ENCODE measurements at places on chromosomes 5 and 9.

GRCh38 chr9:34253460-34253837 lies 74.6 kb downstream of the UBAP1 start:
- no peak for DNase-seq

DNA sequence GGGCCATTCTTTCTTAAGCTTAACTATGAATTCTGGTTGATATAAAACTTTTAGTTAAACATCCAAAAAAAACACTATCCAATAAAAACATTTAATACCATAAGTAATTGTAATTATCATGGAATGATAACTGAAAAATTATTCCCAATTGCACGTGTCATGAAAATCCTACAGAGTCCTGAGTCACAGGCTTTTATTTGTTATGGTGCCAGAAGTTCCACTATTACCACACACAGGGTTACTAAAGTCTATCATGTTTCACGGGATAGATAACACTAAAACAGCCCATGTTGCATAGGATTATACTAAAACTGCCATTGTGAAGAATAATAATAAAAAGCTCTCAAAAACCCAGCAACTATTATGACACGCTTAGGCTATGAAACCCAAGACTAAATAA lies 1381.8 kb downstream of the EFNA5 start:
- DNase-seq: no peak

DNA sequence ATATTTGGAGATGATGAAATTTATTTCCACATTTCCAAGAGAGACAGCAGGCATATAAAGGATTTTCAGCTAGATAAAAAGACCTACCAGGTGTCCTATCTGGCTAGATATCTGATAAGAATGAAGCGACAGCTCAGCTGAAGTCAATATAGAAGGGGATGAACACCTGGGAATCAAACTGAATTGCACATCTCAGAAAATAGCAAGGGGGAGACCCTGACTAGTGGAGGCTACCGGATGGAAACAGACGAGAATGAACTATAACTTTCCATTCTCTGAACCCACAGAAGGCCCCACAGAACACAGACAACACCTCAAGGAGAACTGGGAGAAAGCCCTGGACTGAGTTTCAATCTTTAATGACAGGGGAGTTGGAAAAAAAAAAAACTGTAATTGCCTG lies 51.1 kb downstream of the CPLANE1 start:
- no peak for DNase-seq

GRCh38 chr5:55218967-55219366 lies 8.1 kb downstream of the MCIDAS start:
- peak; percentile 87 for DNase-seq

GRCh38 chr9:5278486-5278885 lies 26.0 kb downstream of the RLN2 start:
- no peak for DNase-seq

DNA sequence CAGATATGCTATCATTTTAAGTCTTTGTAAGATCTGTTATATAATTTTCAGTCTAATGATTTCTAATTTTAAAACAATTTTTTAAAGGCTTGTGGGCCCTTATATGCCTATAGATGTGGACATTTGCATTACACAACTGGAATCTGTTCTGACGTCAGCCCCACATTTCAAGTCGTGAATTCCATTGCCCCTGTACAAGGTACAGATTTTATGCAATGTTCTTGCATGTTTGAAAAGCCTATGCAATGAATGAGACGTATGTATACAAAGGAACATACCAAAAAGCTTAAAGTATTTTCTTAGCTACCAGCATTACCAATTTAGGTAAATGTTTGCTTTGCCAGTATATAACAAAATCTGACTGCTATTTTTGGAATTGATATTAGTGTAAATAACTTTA lies 77.2 kb downstream of the ITGA1 start:
- no peak for DNase-seq

- DNase-seq: peak; percentile 40
These were observed 105.6 kb downstream of the SUSD1 start for GRCh38 chr9:112069318-112070169.

GRCh38 chr5:136559651-136560050 lies 194.3 kb upstream of the TRPC7 start:
- no peak for DNase-seq

DNA sequence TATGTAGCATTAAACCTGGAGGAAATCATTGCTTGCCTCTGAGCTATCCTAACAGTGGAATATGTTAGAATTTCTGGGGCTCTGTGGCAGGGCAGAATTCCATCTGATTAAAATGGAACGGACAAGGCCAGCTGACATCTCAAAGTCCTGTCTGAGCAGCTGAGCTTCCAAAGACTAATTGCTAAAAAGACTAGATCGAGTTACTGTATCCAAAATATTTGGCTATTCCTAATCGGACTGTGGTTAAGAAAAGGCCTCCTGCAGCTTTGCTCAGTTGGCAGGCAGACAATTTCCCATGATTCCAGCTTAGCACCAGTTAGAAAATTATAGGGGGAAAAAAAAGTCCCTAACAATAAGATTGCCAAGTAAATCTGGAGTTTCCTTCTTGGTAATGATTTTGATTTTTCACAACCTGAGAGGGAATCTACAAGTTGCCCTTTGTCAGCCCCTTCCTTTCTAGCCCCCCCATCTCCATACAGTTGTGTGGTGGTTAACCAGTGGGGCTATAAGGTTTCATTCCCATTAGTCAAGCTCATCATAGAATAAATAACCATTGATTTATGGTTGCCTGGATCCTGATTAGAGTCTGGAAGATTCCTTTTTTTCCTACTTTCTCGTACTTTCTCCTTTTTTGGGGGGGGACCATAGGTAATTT lies 26.4 kb downstream of the PTGR1 start:
- no peak for DNase-seq

DNA sequence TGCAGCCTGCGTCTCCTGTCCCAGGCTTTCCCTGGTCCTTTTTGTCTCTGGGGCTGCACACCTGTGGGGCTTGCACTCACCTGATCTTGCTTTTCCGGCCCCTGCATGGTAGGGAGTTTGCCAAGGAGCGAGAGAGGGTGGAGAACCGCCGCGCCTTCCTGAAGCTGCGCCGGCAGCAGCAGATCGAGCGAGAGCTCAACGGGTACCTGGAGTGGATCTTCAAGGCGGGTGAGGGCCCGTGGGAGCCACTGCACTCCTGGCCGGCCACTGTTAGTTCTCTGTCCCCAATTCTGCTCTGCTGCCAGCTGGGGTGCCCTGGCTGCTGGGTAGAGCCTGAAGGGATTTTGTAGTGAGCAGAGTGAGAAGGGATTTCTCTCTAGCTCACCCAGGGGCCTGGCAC lies 78.0 kb downstream of the CACNA1B start:
- no peak for DNase-seq

- DNase-seq: peak; percentile 66
These were observed 30.4 kb downstream of the PRDM6 start for GRCh38 chr5:123119334-123119986.

- no peak for DNase-seq
These were observed 392.5 kb upstream of the RPS23 start for GRCh38 chr5:82670692-82671091.

All from Calu3 (cell line).